ENCODE measurements at places on chromosomes 3 and 15.

- no peak for DNase-seq
These were observed 4.8 kb downstream of the ST6GAL1 start for GRCh38 chr3:186935133-186935532.

- DNase-seq: no peak
These were observed 33.3 kb upstream of the MRPS22 start for GRCh38 chr3:139310474-139310933.

GRCh38 chr15:85581495-85581894 lies 201.1 kb downstream of the AKAP13 start:
- DNase-seq: no peak

- DNase-seq: no peak
These were observed 234.6 kb downstream of the RBMS3 start for GRCh38 chr3:29515451-29515850.

GRCh38 chr3:64909757-64910467 lies 222.1 kb upstream of the ADAMTS9 start:
- DNase-seq: no peak

- no peak for DNase-seq
These were observed 27.9 kb downstream of the SEMA7A start for GRCh38 chr15:74405823-74406222.
